Natural killer cell treated with Interleukin-12 subunit alpha and Interleukin-12 subunit beta and Interleukin-15 and Interleukin-18, amount 100 ng/mL, for 72 hours (primary cell): ENCODE measurements at places on chromosomes 1 and 21. TPM values are rescaled to one million over a fixed set of nuclear protein-coding genes. Genes with fewer than 3 reads are reported as not detected.

- DNase-seq = no peak
Measured at GRCh38 chr1:234618737-234619049, 8.7 kb upstream of the IRF2BP2 start.

DNA sequence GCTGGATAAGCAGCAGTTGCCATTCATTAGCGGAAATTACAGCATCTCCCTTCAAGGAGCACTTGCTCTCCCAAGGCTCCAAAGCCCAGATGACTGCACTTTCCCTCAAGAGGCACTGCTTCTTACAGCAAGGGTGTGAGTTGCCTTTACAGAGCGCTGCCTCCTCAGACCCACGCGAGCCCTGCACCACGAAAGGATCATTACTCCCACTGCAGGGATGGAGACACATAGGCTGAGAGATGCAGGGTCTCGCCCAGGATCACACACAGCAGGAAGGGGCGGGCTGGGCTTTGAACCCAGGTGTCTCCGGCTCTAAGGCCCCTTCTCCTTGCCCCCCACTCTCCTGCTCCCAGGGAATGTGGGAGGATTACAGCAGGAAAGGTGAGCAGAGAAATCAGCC is 405.5 kb downstream of the MATN1 start:
- DNase-seq = no peak

Gene ACTL8
- total RNA-seq = not detected

Gene COL16A1
- 1.6 TPM for total RNA-seq
